Chondrocyte (in vitro differentiated cells): ENCODE measurements at places on chromosomes 11 and 22. TPM values are rescaled to one million over a fixed set of nuclear protein-coding genes. Genes with fewer than 3 reads are reported as not detected.

ZNRF3 gene
- 6.7 to 7.7 TPM (median 6.7 TPM) in 3 replicates for total RNA-seq

TMA7B gene
- total RNA-seq: not detected in 3 replicates

C22orf42 gene
- not detected in 3 replicates for total RNA-seq

DNA sequence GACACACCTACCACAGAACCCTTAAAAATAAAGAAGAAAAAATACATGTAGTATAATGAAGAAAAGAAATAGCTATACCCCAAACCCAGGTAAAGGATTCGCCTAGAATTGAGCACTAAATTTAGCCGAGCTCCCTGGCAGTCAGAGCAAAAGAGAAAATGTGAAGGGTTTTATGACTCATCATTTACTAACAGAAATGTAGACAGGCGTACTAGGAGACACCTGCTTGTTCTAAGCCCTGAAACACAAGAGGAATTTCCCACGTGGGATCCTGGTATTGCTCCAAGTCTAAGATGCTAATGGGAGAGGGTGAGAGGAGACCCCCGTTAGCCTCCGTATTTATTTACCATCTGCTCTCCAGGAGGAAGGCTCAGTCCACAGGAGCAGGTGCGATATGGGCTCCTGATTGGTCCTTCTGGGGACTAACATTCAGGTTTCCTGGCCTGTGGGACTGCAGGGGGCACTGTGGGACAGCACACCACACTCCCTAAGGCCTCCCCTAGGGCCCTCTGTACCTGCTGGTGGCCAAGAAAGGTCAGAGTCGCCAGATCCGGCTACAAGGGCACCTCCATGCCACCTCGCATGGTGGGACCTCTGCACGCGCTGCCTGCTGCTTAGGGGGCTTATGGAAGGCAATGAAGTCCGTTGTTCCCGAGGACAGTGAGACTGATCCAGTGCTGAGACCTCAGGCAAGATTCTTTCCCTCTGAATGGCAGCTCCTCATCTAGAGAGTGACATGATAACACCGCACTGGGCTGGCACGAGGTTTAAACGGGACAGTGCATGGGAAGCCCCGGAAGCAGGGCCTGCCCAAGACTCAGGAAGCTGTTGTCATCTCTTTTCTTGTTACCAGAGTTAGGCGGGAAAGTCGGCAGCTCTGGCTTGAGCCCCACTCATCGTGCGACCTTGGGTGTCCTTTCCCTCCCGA, 25.8 kb downstream of the KCNC1 start:
- no peak for DNase-seq

- DNase-seq: no peak
Measured at GRCh38 chr11:35013514-35014233, 97.3 kb downstream of the PDHX start.

GRCh38 chr11:113173126-113173525, 141.3 kb upstream of the TTC12 start:
- DNase-seq: no peak

DNA sequence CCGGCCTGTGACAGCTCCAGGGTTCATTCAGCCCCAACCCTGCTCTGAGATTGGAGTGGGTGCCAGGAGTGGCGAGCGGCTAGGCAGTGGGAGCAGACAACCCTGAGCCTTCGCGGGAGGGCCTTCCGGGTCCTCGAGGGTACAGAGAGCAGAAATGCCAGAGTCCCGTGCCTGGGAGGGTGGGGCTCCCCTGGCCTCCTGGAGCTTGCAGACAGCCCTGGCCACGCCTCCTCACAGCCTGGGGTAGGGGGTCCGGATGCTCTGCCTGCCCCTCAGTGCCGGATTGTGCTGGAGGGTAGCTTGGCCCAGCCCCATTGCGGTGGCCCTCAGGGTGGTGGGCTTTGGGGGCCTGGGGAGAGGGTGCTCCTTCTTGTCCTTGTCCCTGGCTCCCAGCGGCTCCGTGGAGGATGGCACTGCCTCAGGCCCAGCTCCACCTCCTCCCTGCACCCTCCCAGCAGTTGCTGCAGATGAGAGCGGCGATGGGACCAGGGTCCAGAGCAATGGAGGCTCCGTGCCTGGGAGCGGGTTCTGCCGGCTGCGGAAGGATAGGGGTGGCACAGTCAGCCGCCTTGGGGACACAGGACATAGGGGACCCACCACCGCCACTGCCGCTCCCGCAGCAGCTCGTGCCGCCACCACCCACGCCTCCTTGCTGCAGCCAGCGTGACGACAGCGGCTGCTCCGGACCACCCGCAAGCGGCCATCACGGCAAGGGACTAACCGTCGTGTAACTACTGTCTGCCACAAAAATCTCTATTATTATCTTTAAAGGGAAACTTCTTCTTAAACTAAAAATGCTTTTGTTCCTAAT, 34.9 kb upstream of the OR10G7 start:
- peak; percentile 92 for DNase-seq

GUCY1A2 gene
- 0.80 to 17.4 TPM (median 17.4 TPM) in 3 replicates for total RNA-seq

NEFH gene
- 2.8 to 3.5 TPM (median 2.9 TPM) in 3 replicates for total RNA-seq

- no peak for DNase-seq
Measured at GRCh38 chr11:58726737-58727414, 4.9 kb downstream of the GLYAT start.

- no peak for DNase-seq
Measured at GRCh38 chr11:108246308-108246707, 23.4 kb downstream of the ATM start.

GRCh38 chr11:123560006-123560405, 94.4 kb downstream of the SCN3B start:
- DNase-seq: no peak

GRCh38 chr11:3160252-3161031, 4.7 kb downstream of the OSBPL5 start:
- peak; percentile 96 for DNase-seq
